Muscle of back (tissue), 13 donors: ENCODE measurements at places on chromosomes 3 and 15. TPM values are rescaled to one million over a fixed set of nuclear protein-coding genes. Genes with fewer than 3 reads are reported as not detected.

DNA sequence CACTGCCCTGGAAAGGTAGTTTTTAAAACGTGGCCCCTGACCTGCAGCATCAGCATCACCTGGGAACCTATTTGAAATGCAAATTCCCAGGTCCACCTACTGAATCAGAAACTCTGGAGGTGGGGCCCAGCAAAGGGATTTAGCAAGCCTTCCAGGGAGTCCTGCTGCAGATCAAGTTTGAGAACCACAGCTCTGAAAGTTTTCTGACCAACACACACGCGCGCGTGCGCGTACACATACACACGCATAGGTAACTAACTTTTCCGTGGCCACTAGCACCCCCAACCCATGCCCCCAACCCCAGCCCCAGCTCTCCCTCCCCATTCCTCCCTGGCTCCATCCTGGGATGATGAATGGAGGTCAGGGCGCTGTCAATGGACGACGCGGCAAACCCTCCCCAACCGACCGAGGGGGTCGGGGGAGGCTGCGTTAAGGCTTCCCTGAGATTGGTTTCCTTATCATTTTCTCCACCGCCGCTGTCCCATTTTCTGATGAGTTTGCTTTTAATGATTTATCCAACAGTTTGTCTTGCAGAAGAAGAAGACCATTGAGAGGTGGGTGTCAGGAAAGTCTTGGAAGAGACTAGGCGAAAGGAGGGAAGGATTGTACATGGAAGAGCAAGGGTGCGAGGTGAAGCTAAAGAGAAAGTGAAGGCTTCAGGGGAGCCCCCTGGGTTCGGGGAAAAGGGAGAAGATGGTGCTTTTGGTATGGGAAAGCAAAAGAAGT lies 590 bp upstream of the BOC start:
- no peak for DNase-seq

GRCh38 chr15:99343881-99344551 lies 92.7 kb downstream of the LRRC28 start:
- no peak for DNase-seq

GRCh38 chr3:21643752-21644151 lies 107.3 kb downstream of the ZNF385D start:
- no peak for DNase-seq

BDH1 gene
- 2.1 TPM for polyA plus RNA-seq

DNA sequence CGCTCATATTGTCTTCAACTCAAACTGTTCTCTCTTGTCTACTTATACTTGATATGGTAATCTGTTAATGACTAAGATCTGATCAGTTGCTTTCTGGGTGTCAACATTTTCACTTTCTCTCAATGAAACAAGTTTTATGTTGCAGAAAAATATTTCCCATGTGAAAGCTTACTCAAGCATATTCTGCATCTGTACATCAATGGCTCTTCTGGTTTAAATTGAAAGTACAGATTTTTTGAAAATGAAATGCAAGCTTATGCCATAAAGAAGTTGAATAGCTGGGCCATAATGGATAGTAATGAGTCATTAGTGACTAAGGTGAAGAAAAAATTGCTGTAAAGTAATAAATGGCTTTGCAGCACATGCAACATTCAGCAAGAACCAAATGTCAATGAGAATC lies 140.7 kb downstream of the BCHE start:
- DNase-seq: no peak
